IPS-NIHi11 (cell line): ENCODE measurements at places on chromosomes 3 and 15.
A peak's percentile ranks its signal among the peaks of the same experiment; 100 is the strongest.

DNA sequence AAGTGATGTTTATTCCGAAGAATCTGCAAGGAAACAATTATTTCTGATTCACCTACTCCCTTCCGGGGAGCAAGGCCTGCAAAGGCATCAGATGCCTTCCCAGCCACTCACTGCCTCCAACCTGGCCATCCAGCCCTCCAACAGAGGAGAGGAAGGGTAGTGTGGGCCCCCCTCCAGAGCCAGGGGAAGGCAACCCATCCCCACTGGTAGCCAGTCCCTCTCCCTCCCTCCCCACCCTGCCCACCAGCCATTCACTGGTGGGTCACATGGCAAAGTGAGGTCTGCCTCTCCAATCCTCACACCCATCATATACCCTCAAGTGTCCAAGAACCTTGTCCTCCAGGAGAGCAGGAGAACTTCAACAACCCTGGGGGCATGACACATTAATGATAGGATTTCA is 2.4 kb upstream of the VIPR1 start:
- no peak for DNase-seq

DNA sequence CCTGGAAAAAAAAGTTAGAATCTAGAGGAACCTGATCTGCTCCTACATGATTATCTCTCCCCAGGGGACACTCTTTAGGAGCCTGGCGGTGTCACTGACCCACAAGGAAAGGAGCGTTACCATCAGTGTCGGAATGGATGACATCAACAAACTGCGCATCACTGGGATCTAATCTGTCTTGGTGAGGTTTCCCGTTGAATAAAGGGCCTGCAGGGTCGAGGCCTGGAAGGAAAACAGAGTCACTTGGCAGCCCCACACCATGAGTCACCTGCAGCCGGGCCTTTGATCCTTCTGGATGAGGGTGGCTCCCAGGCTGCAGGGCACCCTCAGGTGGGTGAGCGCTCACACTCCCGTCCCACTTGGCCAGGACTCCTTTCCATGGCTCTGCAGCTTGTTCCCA is 25.0 kb downstream of the LIPH start:
- no peak for DNase-seq

DNA sequence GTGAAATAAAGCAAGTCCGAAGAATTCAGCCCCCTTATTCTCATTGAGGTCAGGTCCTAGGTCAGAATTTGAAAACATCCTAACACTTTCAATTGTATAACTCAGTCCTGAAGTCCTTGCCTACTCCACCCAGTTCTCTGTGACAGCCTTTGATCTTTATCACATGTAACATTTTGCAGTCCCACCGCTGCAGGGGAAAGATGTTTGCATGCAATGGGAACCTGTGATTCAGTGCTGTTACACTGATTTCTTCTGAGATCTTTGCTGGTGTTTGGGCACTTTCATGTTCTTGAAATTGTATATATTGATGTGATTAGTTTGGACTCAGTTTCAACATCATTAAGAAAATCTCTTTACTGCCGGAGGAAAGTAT is 18.0 kb upstream of the SECISBP2L start:
- DNase-seq: no peak

GRCh38 chr15:47862402-47862801 is 145.1 kb downstream of the SEMA6D start:
- no peak for DNase-seq

DNA sequence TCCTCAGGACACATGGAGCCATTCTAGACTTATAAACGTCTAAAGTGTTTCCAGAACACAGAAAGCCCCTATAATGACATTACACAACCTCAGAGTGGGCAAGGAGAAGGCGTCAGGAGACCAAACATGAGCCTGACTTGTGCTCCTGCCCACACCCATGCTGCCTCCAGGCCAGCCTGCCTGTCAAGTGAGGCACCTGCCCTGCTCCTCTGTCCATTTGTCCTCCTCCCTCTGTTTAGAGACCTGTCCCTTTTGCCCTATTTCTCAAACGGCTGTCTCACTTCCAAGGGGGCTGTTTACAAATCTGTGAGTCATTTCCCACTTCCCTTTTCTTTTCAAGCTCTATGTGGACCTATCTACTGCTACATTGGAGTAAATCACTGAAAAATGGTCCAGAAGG is 21.0 kb downstream of the ZDHHC3 start:
- no peak for DNase-seq

- DNase-seq: no peak
Measured at GRCh38 chr3:172716476-172716875, 5.6 kb upstream of the NCEH1 start.

DNA sequence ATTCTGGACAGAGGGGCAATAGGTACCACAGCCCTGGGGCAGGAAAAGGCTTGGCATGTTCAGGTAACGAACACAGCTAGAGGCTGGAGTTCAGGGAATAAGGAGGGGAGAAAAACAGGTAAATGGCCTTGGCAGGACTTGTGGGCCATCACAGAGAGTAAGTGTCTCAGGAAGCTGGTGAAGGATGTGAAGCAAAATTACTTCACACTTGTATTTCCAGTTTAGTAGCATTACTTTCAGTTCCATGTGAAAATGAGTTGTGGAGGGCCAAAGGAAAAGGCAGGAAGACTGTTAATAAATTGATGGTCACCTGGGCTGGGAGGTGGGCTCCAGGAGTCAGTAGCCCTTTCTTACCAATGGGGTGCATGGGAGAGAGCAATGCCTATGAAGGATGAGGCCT is 25.6 kb downstream of the TRIM42 start:
- no peak for DNase-seq

- no peak for DNase-seq
Measured at GRCh38 chr3:24802614-24803013, 308.0 kb upstream of the THRB start.

GRCh38 chr15:48559285-48559684 is 86.2 kb downstream of the FBN1 start:
- DNase-seq: peak; percentile 25

- peak; percentile 0 for DNase-seq
Measured at GRCh38 chr15:99955532-99955931, 222.3 kb upstream of the LYSMD4 start.

DNA sequence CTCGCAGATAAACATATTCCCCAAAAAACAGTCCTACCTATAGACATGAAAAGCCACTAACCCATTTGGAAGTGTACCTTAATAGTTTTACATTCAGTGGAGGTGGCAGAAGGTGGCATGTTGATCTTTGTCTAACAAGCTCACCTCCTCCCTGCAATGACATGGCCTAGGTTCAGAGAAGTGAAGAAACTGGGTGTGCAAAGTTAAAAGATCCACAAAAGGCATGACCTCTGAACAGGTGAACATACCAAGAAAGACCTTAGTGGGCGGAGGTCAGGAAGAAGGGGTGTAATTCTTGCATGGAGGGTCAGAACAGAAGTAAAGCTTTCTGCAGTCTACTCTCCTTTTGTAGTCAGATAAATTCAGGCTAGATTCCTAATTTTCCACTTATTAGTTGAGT is 822 bp downstream of the MRPL3 start:
- peak; percentile 15 for DNase-seq

- peak; percentile 51 for DNase-seq
Measured at GRCh38 chr15:67914537-67915460, 75.0 kb upstream of the RNU6-1 start.

DNA sequence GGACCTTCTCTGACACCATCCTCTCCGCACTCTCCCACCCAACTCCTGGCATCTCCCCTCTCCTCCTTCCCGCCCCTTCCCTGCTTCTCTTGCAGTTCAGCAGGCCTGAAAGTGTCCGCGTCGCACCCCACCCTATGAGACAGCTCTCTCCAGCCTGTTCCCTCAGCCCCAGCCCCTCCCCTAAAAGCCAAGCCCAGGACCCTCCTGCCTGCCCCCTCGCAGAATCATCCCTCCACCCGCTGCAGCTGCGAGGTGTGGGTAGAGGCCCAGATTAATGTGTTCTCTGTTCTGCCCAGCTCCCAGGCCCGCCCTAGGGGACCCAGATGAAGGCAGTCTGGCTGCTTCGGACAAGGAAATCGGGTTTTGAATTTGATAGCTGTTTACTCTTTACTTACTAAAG is 410 bp downstream of the PRR23E start:
- DNase-seq: no peak

DNA sequence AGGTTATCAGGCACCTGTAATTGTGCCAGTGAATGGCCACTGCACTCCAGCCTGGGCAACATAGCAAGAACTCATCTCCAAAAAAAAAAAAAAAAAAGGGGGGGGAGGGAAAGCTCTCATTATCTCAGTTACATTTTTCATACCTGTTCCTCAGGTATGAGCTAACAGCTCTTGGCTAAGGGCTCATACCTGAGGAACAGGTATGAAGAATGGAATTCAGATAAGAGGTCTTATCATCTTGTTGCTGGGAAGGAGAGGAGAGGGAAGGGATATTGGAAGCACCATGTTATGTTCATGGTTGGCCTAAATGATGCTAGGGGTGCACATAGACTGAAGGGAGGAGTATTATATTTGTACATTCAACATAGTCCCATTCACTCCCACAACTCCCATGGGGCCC is 2.6 kb downstream of the SLC15A2 start:
- no peak for DNase-seq

- DNase-seq: no peak
Measured at GRCh38 chr3:71356265-71356664, 227.3 kb downstream of the FOXP1 start.

DNA sequence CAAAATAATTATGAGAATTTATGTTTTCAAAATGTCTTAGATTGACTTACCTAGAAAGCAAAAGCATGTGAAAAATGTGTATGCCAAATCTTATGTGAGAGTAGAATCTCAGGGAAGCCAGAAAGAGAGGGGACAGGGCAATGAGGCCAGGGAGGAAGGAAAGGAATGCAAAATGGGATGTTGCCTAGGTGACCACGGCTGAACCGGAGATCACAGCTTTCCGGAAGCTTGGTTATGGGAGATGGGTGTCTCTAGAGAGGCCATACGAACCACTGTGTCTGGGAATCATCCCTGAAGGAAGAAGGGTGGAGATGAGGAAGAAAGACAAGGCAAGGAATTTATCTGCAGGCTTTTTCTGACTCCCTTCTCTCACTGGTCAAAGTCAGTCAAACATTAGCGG is 76.0 kb downstream of the SUCLG2 start:
- peak; percentile 26 for DNase-seq

- no peak for DNase-seq
Measured at GRCh38 chr3:35832140-35832571, 192.8 kb downstream of the ARPP21 start.

DNA sequence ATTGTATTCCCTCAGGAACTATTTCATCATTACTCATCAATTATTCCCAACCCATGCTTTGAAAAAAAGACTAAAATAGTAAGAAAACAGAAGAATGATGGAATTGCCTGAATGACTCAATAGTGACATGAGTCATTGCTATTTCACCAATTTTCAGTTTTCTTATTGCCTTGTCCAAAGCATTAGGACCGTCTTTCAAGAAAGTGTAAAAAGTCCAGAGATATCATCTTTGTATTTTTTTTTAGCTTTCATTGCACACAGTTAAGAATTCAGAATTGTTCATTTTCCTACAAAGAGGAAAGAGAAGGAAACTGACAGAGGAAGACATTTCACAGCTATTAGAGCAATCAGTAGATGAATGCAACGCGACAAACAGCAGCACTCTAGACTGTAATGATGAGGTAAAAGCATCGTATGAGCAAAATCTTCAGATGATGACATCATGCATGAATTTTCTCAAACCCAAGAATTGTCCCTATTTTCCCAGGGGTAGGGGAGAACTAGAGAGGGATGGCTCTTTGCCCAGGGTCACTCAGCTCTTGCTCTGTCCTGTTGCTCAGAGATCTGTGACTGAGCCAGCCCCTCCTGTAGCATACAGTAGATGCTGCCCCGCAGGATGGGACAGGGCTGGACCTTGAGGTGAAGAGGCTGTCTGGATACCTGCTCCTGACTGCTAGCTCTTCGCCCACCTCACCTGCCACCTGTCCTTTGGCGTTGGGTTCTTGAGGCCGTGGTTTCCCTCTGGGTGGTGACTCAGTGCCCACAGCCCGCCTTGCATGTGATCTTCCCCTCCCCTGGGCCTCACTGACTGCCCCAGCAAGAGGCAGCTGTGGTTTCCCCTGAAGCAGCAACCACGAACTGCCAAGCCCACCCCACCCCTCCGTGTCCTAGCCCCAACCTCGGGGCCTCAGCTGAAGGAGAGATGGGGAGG is 84.8 kb downstream of the PPCDC start:
- no peak for DNase-seq

DNA sequence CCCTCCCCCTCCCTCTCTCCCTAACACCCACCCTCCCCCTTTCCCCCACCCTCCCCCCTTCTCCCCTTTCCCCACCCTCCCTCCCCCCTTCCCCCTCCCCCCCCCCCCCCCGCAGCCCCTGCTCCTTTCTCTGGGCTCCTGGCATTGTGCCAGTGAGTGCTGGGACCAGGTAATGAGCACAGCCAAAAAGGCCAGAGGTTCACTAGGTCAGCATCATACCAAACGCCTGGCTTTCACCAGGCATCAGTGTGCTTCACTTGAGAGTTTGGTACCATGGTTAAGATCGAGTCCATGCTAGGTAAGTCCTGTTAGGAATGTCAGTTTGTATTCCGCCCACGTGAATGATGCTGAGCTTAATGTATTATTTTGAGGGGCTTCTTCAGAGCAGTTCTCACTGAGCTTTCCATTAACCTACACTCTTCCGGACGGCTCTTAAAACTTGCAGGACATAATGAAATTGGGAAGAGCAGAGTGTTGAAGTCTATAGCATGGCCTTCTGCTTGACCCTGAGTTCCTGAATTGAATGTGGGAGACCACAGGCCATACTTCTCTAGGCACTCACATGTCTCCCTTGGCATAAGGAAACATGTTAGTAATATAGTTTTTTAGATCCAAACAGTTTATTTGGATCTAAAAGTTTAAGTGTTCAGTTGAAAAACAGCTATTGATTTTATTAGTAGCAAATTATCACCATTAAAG is 45.6 kb downstream of the SENP2 start:
- no peak for DNase-seq

GRCh38 chr3:183254487-183255347 is 1.7 kb downstream of the B3GNT5 start:
- DNase-seq: no peak

DNA sequence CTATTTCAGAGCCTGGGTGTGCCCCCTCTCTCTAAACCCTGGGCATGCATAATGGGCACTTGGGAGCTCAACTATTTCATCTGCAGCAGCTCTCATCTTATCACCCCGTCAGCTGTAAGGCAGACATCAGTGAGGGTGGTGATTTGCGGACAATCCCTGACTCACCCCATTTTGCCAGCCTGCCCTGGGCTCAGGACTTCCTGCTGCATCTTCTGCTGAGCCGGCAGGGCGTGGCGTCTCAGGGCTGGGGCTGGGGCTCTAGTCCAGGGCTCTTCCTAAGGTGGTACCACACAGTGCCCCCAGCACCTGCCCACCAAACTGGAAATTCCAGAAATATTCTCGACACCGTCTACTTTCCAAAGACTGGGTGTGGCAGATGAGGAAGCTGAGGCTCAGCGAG is 925 bp upstream of the PSTPIP1 start:
- no peak for DNase-seq

- no peak for DNase-seq
Measured at GRCh38 chr3:100205171-100205570, 55.6 kb upstream of the TBC1D23 start.
